Sigmoid colon (tissue), 7 donors: ENCODE measurements at places on chromosomes 2 and 18. TPM values are rescaled to one million over a fixed set of nuclear protein-coding genes. Genes with fewer than 3 reads are reported as not detected.

GRCh38 chr2:84741182-84741822 lies 139.6 kb downstream of the TRABD2A start:
- H3K27ac ChIP-seq, result no peak overlapping the region
- DNase-seq, result no peak
- H3K27me3 ChIP-seq, result no peaks in the 10 kb centered on the region
- no peaks in the 10 kb centered on the region for H3K4me1 ChIP-seq
- H3K36me3 ChIP-seq, result no peaks in the 10 kb centered on the region

- no peaks in the 10 kb centered on the region for H3K27me3 ChIP-seq
- no peak for DNase-seq
- H3K4me3 ChIP-seq, result no peak overlapping the region
Measured at GRCh38 chr2:236772220-236772837, 202.7 kb downstream of the ACKR3 start.

GRCh38 chr2:217415316-217415715 lies 555.5 kb upstream of the TNP1 start:
- H3K4me1 ChIP-seq, result peaks cover 60% of the 10 kb centered on the region
- no peak for DNase-seq
- no peaks in the 10 kb centered on the region for H3K36me3 ChIP-seq
- H3K27me3 ChIP-seq, result no peaks in the 10 kb centered on the region
- H3K27ac ChIP-seq, result peak overlapping the region; percentile 85
- no peak overlapping the region for H3K4me3 ChIP-seq

- DNase-seq, result no peak
- peak overlapping the region; percentile 40 for H3K4me3 ChIP-seq
- H3K27me3 ChIP-seq, result peaks cover 35% of the 10 kb centered on the region
- H3K27ac ChIP-seq, result no peak overlapping the region
- H3K36me3 ChIP-seq, result no peaks in the 10 kb centered on the region
- peaks cover 21% of the 10 kb centered on the region for H3K4me1 ChIP-seq
Measured at GRCh38 chr2:154697418-154698252, 860 bp upstream of the KCNJ3 start.

DNA sequence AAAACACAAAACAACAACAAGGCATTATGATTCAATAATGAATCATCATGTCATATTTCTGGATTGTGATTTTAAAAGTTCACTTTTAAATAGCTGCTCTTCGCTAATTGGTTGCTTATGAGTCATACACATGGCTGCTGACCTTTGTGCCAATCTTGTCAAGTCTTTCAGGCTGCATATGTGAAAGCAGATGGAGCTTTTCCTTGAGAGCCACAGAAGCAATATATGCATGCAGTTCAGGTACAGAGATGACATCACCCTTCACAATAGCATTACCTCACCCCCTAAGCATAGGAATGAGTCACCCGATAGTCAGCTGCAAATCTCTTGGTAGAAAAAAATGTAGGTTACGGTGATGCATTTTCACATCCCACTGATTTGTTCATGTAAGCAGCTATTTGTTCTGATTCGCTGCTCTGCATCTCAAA lies 27.2 kb downstream of the EIF2AK3 start:
- no peaks in the 10 kb centered on the region for H3K27me3 ChIP-seq
- H3K4me3 ChIP-seq, result no peak overlapping the region

GRCh38 chr18:32177530-32177929 lies 12.3 kb upstream of the MEP1B start:
- no peaks in the 10 kb centered on the region for H3K4me1 ChIP-seq
- DNase-seq, result no peak
- no peaks in the 10 kb centered on the region for H3K27me3 ChIP-seq
- no peaks in the 10 kb centered on the region for H3K36me3 ChIP-seq

Gene RGPD3
- polyA plus RNA-seq, result 0.10 TPM

Gene DYNAP
- not detected for polyA plus RNA-seq

Gene SIX2
- 0.03 TPM for polyA plus RNA-seq
